ENCODE measurements at places on chromosomes 13 and 19.

DNA sequence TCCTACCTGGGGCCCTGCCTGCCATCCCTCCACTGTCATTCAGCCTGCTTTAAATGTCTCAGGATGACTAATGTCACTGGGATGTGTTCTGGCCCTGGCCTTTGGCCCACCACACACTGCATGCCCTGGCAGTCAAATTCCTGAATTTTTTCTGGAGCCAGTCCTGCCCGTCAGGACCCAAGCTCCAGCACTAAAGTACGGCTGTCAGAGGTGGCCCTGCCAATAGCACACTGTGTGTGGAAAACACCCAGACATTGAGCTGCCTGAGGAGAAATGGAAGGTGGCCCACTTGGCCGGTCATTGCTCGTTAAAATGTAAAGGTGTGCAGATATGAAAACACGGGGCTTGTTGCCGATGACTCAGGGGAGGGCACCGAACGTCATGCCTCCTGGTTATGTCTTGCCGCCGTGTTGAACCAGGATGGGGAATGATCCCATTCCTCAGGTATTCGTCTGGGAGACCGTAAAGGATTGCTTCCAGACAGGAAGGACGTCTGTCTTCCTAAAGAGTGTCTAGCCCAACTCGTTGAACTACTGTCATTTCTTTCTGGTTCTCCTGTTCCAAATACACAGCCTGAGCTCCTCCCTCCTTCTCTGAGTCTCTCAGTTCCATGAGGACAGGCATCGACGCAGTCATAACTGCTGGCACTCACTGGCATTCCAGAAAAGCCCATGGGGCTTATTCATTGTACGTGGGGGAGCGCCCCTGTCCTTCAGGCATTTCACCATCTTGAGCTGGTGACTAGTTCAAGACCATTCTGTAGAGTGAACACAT, 40.6 kb downstream of the COL4A2 start:
- DNase-seq: no peak

DNA sequence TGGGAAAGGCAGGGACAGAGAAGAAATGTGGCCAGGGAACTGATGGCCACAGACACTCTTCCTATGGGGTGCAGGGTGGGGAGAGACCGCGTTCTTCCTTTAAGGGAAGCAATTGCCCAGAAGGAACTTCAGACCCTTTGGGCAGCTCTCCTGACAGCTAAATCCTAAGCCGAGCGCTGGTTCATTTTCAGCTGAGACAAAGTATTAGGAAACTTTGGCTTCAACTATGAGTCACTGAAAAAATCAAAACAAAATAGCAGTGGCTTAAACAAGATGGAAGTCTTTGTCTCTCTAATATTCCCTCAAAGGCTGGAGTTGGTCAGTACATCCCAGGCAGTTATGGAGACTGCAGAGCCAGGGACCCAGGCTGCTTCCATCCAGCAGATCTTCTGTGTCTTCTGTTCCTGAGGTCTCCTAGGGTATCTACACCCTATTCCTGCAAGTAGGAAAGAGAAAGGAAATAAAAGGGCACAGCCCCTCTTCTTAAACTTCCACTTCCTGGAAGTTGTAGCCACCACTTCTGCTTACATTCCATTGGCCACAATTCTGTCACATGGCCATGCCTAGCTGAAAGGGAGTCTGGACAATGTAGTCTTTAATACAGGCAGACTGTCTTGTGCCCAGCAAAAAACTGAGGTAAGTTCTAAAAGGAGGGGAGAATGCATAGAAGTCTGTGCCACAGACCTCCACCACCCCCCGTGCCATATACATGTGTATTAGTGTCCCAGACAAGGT, 163.5 kb downstream of the KATNAL1 start:
- DNase-seq: no peak

DNA sequence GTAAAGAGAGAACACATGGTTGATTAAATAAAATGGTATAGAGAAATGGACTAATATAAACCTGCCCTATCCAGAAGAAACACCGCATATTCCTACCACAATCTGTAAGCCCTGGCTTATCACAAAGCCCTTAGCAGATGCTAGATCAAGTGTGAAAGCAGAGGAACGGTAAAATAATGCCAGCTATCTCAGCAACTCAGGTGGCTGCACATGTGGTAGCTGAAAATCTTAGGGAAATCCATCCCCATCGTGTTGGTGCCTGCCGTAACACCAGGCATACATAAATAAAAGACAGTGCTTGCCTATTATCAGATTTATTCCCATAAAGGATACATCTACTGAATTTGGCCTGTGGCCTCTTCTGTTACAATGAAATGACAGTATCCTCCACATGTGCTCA, 304.1 kb upstream of the MAB21L1 start:
- no peak for DNase-seq

GRCh38 chr13:77029436-77029835, 2.5 kb upstream of the FBXL3 start:
- no peak for DNase-seq

- no peak for DNase-seq
Measured at GRCh38 chr13:30802501-30802900, 67.2 kb downstream of the ALOX5AP start.

All from non-pigmented ciliary epithelial cell (primary cell).